ENCODE measurements at places on chromosomes 6 and 20.
A peak's percentile ranks its signal among the peaks of the same experiment; 100 is the strongest.

DNA sequence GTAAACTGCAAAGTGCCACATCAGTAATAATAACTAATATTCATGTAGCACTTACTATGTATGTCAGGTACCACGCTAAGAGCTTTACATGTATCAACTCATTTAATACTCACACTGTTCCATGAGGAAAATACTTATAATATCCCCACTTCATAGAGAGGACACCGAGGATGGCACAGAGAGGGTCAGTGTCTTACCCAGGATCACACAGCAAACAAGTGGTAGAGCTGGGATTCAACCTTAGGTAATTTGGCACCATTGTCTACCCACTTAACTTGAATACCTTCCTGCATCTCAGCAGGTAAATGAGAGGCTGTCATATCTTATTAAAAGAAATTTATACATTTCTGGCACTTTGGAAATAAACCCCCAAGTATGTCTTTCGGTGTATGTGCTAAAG is 8.0 kb downstream of the POFUT1 start:
- DNase-seq = no peak

DNA sequence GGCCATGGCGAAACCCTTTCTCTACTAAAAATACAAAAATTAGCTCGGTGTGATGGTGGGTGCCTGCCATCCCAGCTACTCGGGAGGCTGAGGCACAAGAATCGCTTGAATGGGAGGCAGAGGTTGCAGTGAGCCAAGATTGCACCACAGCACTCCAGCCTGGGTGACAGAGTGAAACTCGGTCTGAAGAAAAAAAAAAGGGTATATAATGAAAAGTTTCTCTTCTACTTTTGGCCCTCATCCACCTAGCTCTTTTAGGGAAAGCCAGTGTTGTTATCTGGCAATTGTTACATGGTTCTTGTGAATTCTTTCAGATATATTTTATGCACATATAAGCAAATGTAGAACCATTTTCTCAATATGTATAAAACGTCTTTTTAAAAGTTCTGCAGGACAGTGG is 19.0 kb downstream of the KIF3B start:
- DNase-seq = no peak

GRCh38 chr6:137666202-137666774 is 172.1 kb upstream of the OLIG3 start:
- DNase-seq = no peak

DNA sequence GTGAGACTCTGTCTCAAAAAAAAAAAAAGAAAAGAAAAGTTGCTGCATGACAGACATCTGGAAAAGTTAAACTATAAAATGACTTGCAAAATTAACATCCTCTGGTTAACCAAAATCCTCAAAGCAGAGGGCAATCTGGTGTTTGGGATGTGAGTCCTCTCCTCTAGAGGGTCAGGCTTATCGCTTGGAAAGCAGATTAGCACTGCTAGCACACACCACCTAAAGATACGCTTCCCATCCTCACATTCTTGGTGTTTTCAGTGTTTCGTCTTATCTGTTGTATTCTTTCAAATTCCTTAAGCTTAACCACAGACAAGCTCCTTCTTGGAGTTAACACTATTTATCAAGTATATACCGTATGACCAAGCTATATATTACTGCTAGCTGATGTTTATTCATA is 198.0 kb downstream of the SOX4 start:
- DNase-seq = no peak

DNA sequence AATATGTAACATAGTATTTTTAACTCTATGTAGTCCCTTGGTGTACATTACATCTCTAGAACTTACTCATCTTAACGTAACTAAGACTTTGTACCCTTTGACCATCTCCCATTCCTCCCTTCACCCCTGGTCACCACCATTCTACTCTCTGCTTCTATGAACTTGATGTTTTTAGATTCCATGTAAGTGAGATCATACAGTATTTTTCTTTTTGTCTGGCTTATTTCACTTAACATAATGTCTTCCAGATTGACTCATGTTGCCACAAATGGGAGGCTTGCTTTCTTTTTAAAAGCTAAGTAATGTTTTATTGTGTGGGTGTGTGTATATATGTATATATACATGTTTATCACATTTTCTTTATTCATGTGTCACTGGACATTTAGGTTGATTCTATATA is 55.8 kb downstream of the TMEM200A start:
- DNase-seq = no peak

GRCh38 chr6:34864007-34864406 is 23.8 kb downstream of the TAF11 start:
- DNase-seq = no peak

DNA sequence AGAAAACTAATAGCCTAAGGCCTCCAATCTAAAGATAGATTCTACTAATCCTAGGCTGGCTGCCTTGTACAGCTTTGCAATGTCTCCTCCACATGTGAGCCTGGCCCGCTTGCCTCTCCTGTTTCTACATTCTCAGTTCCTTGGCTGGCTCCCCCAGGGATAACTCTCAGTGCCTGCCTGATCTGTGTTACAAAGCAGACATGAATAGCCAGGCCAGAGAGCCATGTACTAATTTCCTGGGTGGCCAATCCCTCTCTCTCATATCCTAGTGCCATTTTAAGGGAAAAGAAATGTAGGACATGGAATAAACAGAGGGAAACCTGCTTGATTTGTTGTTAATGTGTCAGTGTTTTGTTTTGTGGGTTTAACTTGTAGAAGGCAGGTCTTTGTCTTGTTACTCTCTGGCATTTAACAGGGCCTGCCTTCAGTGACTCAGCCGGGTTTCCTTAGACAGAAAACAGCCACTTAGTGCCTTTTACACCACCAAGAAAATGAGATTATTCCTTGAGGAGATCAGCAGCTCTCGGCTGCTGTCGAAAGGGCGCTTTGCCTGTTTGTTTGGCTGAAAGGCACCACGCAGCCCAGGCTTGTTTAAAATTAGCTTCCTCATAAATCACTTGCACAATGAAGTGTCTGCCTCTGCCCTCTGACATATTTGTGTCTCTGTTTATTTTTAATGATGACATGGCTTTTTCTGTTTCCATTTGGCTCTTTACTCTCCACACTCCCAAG is 702.7 kb downstream of the MAFB start:
- DNase-seq = no peak

- DNase-seq = peak; percentile 8
Observed at GRCh38 chr6:155523821-155524651, 68.4 kb upstream of the NOX3 start.

Data from activated CD4-positive, alpha-beta T cell treated with anti-CD3 and anti-CD28 coated beads for 24 hours (primary cell).